ENCODE measurements at places on chromosomes 4 and X.

GRCh38 chr4:16909281-16909680, 10.8 kb upstream of the LDB2 start:
- no peak for DNase-seq

- DNase-seq, result no peak
Observed at GRCh38 chr4:167100120-167100519, 134.2 kb downstream of the SPOCK3 start.

DNA sequence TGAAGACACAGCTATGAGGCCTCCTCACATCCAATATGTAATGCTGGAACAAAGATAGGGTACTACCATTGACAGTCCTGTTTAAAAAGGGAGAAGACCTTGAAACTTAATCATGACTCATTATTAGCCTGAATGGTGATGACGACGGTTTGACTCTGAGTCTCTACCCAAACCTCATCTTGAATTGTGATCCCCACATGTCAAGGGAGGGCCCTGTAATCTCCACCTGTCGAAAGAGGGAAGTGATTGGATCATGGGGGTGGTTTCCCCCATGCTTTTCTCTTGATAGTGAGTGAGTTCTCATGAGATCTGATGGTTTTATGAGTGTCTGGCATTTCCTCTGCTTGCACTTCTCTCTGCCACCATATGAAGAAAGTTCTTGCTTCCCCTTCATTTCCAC, 395.3 kb upstream of the CPEB2 start:
- DNase-seq, result no peak

GRCh38 chrX:55490974-55491373, 1.3 kb upstream of the USP51 start:
- no peak for DNase-seq

- no peak for DNase-seq
Observed at GRCh38 chr4:14743172-14743571, 259.1 kb upstream of the CPEB2 start.

DNA sequence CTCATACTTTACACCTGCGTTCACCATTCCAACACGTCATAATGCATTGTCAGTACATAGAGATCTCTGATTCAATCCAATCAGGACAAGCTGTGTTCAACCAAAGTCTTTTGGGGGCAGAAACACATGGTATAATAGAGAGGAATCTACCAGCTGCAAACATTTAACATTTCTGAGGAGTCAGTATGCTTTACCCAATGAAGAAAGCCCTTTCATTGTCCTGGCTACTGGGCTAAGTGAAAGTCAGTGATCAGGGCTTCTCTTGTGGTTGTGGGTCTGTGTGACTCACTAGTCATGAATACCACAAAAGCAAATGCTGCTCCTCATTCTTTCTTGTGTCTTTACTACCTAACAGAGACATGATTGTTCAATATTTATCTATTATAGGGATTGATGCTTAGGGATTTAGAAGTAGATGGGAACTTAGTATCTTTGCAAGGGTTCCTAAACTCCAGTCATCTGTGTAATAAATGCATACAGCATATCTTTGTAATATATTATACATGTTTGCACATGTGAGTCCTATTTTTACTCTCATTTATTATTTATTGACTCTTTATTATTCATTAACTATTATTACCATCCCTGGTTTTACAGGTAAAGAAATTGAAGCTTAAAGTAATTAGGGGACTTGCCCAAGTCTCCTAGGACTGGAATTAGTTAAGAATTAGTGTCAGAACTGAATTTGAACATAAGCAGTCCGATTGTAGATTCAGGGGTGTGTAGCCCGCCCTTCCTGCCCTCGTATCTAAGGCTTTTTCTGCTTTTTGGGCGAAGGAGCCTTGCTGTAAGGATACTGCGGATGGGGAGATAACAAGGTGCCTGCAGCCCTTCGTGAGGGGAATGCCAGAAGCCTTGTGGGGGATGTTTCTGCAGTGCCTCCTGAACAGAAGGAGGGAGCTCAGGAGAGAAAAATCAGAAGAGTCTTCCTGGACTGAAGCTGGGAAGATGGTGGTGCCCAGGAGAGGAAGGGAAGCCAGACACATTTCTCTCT, 353.1 kb upstream of the BOD1L1 start:
- DNase-seq, result no peak

GRCh38 chrX:30777575-30777974, 111.5 kb downstream of the TAB3 start:
- DNase-seq, result no peak

DNA sequence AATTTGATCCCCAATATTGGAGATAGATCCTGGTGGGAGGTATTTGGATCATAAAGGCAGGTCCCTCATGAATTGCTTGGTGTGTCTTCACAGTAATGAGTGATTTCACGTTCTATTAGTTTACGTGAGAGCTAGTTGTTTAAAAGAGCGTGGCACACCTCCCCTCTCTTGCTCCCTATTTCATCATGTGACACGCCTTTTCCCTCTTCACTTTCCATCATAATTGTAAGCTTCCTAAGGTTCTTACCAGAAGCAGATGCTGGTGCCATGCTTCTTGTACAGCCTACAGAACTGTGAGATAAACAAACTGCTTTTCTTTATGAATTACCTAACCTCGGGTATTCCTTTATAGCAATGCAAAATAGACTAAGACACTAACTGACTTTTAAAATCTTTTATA, 34.0 kb upstream of the FMR1 start:
- no peak for DNase-seq

GRCh38 chrX:4809571-4809970, 1096.1 kb upstream of the PRKX start:
- DNase-seq, result no peak

- no peak for DNase-seq
Observed at GRCh38 chr4:21811565-21811964, 137.0 kb downstream of the KCNIP4 start.

GRCh38 chrX:11558972-11559371, 106.7 kb downstream of the ARHGAP6 start:
- no peak for DNase-seq

GRCh38 chr4:5366421-5366820, 315.1 kb downstream of the STK32B start:
- DNase-seq, result no peak

DNA sequence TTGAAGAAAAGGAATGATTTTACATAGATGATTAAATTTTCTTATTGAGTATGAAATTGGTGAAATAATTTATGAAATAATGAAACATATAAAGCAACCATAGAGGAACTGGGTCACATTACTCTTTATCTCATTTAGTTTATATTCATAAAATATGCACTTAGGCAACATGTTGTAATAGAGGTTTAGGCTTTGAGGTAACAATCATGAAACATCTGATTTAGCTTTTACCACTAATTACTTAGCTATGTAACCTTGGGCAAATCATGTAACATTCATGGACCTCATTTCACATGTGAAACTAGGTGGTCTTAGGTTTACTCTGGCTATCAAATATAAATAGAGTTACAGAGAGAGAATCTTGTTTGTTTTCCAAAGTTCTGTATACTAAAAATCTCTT, 54.5 kb upstream of the SMARCA5 start:
- no peak for DNase-seq

GRCh38 chr4:3013839-3014350, 50.5 kb downstream of the GRK4 start:
- DNase-seq, result no peak

DNA sequence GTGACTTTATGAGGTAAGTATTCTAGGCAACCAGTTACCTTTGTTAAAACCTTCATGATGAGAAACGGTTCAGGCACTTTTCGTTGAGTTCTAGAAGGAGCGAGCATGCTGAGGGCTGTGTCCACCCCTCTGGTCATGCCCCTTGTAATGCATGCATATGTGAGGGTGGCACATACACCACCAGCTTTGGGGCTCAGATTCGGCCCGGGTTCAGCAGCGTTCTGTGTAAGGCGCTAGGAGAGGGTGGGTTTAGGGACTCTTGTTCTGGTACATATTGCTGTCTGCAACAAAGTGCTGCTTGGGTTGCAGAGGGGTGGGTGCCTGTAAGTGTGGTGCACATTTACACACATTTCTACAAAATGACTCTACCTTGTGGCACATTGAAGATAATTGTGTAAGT, 54.5 kb downstream of the NOP14 start:
- no peak for DNase-seq

GRCh38 chr4:5206016-5206790, 154.9 kb downstream of the STK32B start:
- DNase-seq, result no peak

DNA sequence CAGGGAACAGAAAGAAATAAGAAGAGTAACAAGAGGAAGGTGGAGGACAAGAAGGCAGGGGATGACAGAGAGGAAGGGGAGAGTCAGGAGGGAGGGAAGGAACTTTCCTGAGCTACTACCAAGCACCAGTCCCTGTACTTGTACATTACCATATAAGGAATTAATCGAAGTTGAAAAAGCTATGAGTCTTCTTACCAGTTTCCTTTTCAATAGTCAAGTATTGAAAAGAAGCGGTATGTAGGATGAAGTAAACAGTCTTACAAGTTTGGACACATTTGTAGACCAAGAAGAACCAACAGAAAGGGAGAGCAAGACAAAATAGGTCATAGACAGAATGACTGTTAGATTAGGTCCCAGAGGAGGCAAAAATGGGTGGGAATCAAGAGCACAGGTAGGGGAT, 629.7 kb upstream of the DIPK2B start:
- DNase-seq, result no peak

DNA sequence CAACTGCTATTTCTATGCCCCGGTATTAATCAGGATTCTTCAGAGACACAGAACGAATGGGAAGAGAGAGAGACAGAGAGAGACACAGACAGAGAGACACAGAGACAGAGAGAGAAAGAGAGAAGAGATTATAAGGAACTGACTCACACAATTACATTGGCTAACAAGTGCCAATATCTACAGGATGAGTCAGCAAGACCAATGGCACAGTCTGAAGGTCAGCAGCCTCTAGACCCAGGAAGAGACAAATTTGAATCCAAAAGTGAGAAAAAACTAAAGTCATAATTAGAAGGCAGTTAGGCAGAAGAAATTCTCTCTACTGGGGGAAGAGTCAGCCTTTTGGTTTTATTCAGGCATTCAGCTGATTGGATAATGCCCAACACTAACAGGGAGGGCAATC, 187.3 kb downstream of the MAB21L2 start:
- DNase-seq, result no peak

GRCh38 chr4:160956875-160957274, 1206.9 kb downstream of the FSTL5 start:
- no peak for DNase-seq

- DNase-seq, result no peak
Observed at GRCh38 chr4:43066415-43066814, 173.9 kb downstream of the GRXCR1 start.

DNA sequence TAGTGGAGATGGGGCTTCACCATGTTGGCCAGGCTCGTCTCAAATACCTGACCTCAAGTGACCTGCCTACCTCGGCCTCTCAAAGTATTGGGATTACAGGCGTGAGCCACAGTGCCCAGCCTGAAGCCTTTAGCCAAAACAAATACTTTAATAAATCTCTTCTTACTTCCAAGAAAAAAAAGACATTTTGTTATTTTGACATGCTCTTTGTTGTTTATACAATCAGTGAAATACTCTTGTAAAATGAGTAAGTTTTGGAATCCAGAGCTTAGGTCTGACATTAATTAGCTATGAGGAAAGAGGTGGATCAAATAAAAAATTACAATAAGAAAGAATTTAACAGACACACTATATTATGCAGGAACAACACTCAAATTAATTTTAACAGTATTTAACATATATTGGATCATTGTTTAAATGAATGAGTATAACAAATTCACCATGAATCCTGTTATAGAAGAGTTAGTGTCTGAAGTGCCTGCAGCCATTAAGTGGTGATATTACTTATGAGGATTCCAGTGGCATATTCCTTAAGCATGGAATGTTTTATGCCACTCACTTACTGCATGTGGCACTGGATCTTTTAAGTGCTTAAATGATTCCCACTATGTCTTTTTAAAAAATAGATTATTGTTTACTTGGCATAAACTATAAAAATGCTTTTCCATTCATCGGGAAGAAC, 260.1 kb upstream of the GIMD1 start:
- no peak for DNase-seq

DNA sequence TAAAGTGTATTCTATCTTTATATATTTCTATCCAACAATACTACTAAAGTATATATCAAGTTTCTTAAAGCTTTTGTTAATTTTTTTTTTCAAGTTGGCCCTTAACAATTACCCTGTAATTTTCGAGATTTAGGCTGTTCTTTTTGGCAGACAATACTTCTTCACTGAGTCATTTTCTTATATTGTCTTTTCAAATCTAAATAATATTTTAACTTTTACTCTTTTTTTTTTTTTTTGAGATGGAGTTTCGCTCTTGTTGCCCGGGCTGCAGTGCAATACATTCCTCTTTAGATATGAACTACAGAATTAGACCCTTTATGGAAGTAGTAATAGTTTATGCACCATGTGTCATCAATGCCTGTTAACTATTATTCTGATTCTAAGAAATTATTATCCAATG, 120.7 kb downstream of the GLRA3 start:
- DNase-seq, result no peak

GRCh38 chrX:19748896-19749680, 138.3 kb downstream of the SH3KBP1 start:
- DNase-seq, result no peak

- DNase-seq, result no peak
Observed at GRCh38 chrX:71454222-71454621, 78.7 kb upstream of the OGT start.

DNA sequence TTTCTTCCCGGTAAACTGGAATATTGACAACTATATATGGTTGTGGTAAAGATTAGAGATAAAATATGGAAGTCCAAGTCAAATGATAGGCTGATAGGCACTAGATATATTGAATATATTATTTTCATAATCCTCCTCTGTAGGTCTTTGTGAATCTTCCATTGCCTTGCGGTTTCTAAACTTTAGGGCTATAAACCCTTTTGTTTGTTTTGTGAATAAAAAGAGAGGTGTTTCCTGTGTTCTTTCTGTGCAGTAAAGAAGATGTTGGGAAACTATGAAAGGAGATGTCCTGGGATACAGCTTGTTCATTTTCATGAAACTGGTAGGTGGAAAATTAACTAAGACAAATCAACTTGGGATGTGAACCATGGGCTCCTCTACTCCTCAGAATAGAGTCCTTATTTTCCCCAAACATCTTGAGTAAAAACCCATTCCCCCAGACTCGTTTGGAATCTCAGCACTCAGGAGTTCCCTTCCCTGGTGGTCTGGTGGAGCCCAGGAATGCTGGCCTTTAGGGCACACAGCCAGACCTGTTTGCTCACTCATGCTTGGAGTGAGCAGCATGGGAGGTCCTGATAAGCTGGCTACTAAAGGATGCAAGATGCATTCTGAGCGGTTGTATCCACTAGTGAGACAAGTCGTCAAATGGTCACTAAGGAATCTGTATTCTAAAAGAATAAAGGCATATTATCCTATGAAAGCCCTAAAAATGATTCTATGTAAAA, 22.2 kb downstream of the PRDM8 start:
- no peak for DNase-seq

DNA sequence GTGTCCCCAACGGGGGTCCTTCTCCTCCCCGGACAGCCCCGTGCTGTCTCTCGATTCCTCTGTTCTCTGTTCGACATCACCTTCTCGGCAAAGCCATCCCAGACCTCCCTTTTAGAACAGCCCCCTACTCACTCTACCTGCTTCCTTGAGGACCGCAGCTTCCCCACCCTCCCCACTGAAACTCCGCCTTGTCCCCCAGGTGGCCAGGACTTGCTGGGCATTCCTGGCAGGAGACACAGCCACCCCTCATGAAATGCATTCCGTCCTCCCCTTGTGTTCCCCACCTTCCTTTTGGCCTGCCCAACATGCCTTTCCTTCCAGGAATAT, 34.8 kb upstream of the GPR78 start:
- no peak for DNase-seq
